Stimulated activated CD8-positive, alpha-beta memory T cell treated with anti-CD3 and anti-CD28 coated beads, Interleukin-15, amount 100 ng/mL, for 24 hours (primary cell): ENCODE measurements at places on chromosomes 11 and 22.
A peak's percentile ranks its signal among the peaks of the same experiment; 100 is the strongest.

DNA sequence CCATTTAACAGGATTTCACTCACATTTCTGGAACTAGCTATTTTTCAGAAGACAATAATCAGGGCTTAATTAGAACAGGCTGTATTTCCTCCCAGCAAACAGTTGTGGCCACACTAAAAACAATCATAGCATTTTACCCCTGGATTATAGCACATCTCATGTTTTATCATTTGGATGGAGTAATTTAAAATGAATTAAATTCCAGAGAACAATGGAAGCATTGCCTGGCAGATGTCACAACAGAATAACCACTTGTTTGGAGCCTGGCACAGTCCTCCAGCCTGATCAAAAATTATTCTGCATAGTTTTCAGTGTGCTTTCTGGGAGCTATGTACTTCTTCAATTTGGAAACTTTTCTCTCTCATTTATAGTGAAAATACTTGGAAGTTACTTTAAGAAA lies 9.2 kb downstream of the PRSS23 start:
- no peak for DNase-seq

DNA sequence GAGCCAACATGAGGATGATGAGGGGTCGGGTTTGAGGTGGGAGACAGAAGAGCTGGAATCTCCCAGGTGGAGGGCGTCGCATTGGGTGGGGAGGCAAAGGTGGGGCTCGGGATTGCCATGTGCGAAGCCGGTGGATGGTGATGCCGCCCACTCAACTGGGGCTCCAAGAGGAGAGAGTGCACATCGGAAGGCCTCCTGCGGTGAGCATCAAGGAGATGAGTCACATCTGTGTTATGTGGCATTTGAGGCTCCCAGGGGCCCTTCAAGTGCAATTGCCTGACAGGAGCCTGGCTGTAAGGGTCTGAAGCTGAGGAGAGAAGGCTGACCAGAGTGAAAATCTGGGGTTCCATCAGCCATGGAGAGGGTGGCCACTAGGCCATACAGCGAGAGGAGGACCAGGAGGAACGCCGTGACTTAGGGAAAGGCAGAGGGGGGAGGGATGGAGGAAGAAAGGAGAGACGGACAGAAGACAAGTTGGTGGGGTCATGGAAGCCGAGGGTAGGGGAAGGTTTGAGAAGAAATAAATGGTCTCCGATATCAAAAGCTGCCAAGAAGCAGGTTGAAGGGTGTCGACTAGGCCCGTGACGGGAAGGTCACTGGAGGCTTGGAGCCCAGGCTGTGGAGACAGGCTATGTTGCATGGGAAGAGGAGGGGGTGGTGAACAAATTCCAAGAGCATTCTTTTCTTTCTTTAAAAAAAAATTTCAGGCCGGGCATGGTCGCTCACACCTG lies 21.3 kb downstream of the RASD2 start:
- DNase-seq = no peak

DNA sequence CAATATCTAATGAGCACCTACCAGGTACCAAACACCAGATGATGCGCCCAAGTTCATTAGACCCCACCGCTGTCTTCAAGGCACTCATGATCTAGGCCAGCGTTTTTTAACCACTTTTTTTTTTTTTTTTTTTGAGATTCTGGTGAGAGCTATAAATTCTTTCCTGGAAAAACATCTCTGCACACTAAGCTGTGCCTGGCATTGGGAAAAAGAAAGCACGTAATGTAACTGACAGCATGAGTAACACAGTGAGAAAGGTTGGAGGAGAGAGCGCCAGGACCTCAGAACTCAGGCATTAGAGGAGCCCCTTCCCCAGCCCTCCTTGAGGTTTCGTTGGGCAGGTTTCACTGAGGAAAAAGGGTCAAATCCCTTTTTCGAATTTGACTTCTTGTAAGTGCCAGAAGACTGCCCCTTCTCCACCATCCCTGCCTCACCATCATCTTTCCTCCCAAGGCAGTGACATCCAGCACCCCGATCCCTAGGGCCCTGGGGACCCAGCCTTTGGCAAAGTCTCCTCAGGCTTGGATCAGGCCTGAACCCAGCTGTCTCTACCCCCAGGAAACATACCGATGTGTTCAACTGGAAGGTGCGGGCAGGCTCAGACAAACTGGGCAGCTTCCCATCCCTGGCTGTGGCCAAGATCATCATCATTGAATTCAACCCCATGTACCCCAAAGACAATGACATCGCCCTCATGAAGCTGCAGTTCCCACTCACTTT lies 26.1 kb upstream of the SMIM35 start:
- no peak for DNase-seq

- no peak for DNase-seq
Observed at GRCh38 chr11:59678118-59678812, 9.4 kb upstream of the PATL1 start.

DNA sequence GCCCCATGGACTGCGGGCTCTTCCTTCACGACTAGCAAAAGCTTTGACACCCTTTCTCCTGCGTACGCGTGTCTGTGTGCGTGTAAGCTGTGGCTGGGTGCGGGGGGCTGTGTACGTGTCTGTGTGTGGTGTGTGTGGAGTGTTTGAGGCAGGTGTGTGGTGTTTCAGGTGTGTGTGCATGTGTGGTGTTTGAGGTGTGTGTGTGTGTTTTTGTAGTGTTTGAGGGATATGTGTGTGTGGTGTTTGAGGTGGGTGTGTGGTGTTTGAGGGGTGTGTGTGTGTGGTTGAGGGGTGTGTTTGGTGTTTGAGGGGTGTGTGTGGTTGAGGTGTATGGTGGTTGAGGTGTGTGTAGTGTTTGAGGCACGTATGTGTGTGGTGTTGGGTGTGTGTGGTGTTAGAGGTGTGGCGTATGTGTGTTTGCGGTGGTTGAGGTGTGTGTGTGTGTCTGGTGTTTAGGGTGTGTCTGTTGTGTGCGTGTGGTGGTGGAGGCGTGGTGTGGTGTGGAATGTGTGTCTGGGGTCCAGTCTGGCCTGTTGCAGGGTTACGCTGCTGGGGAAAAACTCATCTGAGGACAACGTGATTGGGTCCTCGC lies 687 bp upstream of the ARSA start:
- no peak for DNase-seq

- no peak for DNase-seq
Observed at GRCh38 chr22:38077595-38077994, 6.4 kb downstream of the SLC16A8 start.

DNA sequence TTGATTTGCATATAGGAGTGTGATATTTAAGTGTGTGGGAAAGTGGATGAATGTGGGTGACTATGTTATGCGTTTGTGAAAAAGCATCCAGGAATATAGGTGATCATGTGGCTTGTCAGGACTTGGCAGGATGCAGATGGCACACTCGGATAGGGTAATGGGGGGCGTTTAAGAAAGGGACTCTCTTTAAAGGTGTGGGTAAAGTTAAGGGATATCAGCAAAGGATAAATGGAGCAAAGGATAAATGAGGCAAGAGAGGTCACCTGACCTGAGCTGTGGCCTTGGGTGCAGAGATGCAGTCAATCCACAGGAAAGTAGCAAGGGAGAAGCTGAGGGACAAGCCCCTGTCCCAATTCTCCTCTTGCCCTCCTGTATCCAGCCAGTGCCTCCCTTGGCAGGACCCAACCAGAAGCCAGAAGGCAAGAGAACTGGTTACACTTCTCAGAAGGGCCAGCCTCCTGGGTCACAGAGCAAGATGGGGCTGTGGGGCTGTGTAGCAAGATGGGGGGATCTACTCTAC lies 47.5 kb upstream of the GRAMD1B start:
- DNase-seq = no peak

DNA sequence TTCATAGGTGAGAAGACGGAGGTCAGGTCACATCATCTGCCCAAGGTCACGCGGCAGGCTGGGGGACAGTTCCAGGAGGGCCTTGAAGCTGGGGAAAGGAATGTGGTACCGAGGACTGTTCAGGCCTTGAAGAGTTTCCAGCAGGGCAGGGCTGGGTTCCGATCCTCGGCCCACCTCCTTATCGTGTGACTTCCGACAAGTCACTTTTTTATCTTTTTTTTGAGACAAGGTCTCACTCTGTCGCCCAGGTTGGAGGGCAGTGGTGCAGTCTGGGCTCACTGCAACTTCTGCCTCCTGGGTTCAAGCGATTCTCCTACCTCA lies 623 bp downstream of the NDUFS8 start:
- no peak for DNase-seq

- DNase-seq = peak; percentile 38
Observed at GRCh38 chr22:41447435-41448188, 1.0 kb upstream of the TOB2 start.

- no peak for DNase-seq
Observed at GRCh38 chr22:48845356-48845936, 982.2 kb downstream of the BRD1 start.

- no peak for DNase-seq
Observed at GRCh38 chr11:120675171-120675570, 163.6 kb downstream of the GRIK4 start.

- no peak for DNase-seq
Observed at GRCh38 chr11:130100381-130101095, 30.8 kb downstream of the APLP2 start.

DNA sequence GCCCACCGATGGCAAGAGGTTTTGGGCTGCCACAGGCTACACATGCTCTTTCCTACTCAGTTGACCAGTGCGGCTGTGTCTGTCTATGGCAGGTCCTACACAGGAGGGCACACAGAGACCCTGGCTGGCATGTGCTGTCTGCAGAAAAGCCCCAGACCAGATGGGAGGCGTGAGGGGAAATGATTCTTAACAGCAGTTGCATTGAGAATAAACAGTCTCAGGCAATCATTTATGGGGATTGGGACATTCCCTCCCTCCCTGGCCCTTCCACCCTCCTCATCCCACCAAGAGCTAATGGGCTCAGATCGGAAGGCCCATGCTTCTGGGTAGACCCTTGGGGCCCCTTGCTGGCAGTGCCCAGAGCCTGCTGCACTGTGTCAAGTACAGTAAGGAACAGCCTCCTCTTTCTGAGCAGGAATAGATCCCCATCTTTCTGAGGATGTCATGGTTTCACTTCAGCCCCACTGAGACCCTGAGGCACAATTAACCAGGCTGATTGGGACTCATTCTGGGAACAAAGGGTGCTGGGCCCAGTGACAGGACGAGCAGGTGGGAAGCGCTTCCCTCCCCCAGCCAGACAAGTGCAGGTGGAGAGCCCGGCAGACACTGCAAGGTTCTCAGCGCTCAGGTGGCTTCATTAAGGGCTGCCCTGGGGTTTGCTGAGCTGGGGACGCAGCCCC lies 28.3 kb downstream of the TSPAN18 start:
- no peak for DNase-seq

DNA sequence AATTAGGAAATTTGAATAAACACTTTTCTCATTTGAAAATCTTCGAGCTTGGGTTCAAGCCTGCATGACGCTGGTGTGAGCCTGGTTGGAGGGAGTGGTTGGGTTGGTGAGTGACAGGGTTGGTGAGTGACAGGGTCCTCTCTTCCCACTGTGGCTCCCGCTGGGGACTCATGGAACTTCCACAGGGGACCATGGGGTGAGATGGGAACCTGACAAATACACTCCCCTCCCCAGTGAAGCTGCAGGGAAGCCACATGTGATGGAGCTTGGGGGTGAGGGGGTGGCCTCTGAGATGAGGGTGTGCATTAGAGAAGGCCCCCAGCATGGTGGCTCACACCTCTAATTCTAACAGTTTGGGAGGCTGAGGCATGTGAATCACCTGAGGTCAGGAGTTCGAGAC lies 66.8 kb downstream of the RTL6 start:
- DNase-seq = no peak

- no peak for DNase-seq
Observed at GRCh38 chr11:27740362-27741013, 40.2 kb upstream of the BDNF start.

DNA sequence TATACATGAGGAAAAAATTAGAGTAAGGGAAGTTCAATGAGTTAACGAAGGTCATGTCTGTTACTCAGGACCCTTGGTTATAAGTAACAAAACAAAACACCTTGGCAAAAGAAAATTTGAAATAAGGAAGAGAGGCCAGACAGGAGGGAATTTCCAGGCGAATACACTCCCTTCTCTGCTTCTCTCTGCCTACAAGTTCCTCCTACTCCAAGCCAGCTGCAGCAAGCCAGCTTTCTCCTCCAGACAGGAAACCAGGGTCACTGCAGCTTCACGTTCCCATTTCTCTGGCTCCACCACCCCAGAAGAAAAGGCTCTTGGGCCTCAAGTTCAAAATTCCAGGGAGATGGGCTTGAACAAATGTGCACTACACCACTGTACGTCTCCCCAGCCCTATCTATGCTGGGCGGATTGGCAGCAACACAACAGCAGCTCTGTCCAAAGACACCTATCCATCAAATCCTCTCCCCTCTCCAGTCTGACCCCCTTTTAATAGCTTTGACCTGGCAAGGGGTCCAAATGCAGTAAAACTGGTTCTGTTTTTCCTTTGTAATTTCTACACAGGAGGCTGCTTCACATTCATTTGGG lies 27.7 kb downstream of the SMCO4 start:
- no peak for DNase-seq

DNA sequence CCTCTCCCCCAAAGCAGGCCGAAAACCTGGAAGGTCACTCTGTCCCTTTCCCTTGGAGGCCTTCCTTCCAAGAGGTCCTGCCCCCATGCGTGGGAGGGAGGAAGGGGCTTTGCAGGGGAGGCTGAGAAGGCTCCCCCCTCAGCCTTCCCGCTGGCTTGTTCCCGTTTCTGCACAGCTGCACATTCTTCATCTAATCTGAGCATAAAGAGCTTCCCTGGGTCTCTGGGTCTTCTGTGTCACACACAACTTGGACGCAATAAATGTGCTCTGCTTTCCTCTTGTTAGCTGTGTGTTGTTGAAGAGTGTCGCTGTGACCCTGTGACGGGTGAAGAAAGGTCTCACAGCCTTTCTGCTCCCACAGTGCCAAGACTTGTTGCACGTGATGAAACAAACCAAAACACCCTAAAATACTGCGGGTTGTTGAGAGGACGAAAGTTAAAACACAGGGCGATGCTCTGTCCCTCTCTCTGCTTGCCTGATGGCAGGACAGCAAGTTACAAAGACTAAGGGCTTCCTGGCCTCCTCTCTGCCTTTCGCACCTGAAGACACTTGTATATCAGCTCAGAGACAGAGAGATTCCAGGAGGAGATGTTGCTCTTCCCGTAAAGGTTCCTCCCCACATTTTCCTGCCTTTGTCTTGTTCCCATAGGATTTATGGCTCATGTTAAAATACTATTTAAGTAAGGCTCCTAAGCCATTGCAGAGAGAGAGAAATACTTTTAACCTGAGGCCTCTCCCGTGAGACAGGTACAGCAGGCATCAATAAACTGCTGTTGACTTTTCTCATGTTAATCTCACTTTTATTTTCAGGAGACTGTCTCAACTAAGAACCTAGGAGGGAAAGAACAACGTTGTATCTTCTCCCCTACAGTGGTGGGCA lies 15.4 kb upstream of the IFITM3 start:
- DNase-seq = no peak

GRCh38 chr22:41021061-41021612 lies 70.0 kb downstream of the RBX1 start:
- DNase-seq = no peak

GRCh38 chr11:30006876-30007275 lies 10.0 kb downstream of the KCNA4 start:
- no peak for DNase-seq

GRCh38 chr22:29291215-29291614 lies 15.2 kb upstream of the GAS2L1 start:
- DNase-seq = no peak

DNA sequence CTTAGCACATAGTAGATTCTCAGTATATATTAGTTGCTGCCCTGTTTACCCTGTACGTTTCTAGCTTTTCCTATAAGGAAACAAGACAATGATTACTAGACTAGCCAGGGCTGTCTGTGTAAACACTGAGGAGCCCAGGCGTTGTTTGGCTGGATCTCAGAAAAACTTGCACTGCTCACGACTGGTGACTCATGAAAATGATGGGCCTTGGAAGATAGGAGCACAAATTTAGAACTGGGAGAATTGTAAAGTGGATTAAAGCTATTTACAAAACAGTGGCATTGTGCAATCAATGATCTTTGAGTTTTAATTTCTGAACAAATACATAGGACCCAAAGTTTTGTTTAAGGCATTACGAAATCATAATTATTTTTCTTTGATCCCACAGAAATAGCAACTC lies 276.9 kb downstream of the FAM76B start:
- DNase-seq = no peak
